Fibroblast of the aortic adventitia (primary cell): ENCODE measurements at places on chromosomes 7 and 10.

GRCh38 chr7:80772347-80772993 lies 134.0 kb downstream of the CD36 start:
- no peak for DNase-seq

DNA sequence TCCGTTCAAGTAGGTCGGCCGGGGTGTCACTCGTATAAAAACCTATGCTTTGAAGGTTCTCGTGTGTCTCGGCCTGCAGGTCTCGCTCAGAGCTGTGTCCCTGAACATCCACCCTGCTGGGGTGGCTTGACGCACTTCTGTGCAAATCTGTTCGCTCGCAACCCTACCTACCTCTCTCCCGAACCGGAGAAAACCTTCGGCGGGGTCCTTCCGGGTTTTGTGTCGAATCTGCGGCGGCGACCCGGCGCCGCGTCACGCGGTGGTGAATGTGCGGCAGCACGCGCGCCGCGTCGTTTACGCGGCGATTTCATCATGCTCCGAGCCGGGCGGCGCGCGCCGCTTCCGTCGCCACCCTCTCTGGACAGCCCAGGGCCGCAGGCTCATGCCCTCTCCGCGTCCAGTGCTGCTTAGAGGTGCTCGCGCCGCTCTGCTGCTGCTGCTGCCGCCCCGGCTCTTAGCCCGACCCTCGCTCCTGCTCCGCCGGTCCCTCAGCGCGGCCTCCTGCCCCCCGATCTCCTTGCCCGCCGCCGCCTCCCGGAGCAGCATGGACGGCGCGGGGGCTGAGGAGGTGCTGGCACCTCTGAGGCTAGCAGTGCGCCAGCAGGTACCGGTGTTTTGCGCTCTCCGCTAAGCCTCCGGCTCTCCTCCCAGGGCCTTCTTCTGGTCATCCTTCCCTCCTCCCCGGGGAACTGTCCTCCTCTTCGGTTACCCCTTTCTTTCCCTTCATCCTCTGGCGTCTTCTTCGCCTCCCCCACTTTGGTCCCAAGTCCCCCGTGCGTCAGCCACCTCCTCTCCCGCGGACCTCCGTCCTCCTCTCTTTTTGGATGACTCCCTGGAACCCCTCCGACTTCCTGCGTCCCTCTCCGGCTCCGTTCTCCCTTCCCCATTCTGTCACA lies at the start of gene GARS1:
Gene GARS1, plus strand, starts transcription at position 339 of the 896 bp plus-strand sequence. Its CDS starts 44 bp downstream, at position 383.
- peak; percentile 90 for DNase-seq

DNA sequence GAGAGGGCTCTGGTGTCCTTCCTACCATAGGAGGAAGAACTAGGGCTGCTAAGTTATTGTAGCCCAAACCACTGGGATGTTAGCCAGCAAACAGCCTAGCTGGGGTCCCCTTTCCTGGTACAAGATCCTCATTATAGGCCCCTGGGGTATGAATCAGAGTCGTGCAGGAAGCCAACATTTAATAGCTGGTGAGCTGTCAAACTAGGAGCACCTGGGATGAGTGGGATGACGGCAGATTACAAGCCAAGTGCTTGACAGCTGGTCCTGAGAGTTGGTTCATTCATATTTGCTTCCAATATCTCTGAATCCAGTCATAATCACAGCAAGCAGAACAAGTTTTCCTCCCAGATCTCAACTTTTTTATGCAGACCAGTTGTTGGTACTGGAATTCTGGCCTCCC lies 25.1 kb upstream of the DNAJB12 start:
- no peak for DNase-seq

DNA sequence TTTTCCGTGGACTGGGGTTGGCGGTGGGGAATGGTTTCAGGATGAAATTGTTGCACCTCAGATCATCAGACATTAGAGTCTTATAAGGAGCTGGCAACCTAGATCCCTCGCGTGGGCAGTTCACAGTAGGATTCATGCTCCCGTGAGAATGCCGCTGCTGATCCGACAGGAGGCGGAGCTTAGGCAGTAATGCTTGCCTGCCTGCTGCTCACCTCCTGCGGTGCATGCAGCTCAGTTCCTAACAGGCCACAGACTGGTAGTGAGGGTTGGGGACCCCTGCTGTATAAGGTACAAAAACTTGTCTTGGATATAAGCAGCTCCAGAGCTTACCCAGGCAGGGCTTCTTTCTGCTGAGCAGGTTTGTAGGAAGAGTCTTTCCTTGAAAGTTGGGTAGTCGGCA lies 53.9 kb downstream of the SHH start:
- no peak for DNase-seq

- peak; percentile 55 for DNase-seq
Observed at GRCh38 chr10:68471586-68472408, at the start of gene DNA2. Gene DNA2, minus strand, starts transcription at chr10:68471973. Its CDS starts 109 bp downstream, at chr10:68471864.

DNA sequence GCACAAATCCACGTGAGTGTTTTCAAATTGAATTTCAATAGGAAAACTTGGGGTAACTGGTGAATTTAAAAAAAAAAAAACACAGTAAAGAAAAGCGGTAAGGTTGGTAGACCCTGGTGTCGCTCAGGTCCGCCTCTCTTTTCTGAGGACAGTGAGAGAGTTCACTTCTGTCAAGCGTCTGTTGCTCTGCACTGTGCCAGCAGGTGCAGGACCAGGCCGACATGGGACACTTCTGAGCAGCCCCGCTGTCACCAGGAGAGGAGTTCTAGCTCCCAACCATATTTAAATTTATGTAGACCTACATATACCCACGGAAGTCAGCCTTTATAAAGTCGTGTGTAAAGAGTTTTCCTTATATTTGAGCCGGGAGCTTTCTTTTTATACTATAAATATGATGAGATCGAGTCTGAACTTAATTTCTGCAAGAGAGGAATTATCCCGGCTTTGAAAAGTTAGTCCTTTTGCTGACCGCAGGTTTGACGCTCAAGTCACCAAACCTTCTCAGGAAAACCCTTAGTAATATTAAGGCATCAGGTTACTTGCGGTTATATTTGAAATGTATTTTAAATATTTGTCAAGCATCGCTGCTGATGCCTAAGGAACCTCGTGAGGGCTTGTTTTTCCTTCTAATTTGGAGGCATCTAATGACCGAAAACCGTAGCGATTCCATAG lies 531 bp downstream of the IKZF1 start:
- no peak for DNase-seq

- DNase-seq, result peak; percentile 36
Observed at GRCh38 chr10:114879541-114880158, 58.1 kb downstream of the FHIP2A start.

- DNase-seq, result no peak
Observed at GRCh38 chr7:137834552-137834951, 12.2 kb downstream of the DGKI start.

DNA sequence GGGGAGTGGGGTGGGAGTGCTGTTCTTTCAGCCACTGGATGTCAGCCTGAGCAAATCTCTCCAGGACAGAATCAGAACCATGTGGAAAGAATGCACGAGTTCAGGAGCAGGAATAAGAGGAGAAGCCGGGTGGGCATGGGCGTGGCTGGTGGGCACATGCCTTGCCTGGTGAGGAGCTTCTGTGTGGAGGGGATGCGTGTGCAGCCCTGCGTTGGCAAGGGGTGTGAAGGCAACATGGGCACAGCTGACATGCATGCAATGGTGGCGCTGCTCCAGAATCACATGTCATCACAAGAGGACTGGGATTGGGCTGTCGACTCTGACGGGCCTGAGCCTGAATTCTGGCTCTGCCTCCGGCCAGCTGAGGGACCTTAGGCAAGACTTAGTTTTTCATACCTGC lies 162.1 kb downstream of the ADAM12 start:
- DNase-seq, result no peak

- DNase-seq, result peak; percentile 45
Observed at GRCh38 chr7:125355899-125356298, 426.3 kb upstream of the POT1 start.

DNA sequence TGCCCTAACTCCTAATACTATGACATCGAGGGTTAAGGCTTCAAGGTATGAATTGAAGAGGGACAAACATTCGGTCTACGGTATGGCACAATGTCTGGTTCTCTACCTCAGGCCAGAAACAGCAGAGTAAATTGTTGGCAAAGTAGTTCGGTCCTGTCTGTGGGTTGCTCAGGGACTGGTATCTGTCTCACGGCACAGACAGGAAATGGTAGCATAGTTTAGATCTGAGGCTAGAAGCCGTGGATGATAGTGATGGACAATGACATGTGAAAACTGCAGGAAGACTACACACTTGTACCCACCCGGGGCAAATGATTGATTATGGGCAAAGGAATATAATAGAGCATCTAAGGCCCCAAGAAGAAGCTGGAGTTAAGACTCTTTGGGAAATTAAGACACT lies 106.2 kb downstream of the TWIST1 start:
- DNase-seq, result no peak

GRCh38 chr7:101905203-101905865 lies 87.9 kb downstream of the CUX1 start:
- DNase-seq, result no peak

GRCh38 chr10:69316313-69317059 lies 38.2 kb downstream of the HK1 start:
- peak; percentile 57 for DNase-seq

DNA sequence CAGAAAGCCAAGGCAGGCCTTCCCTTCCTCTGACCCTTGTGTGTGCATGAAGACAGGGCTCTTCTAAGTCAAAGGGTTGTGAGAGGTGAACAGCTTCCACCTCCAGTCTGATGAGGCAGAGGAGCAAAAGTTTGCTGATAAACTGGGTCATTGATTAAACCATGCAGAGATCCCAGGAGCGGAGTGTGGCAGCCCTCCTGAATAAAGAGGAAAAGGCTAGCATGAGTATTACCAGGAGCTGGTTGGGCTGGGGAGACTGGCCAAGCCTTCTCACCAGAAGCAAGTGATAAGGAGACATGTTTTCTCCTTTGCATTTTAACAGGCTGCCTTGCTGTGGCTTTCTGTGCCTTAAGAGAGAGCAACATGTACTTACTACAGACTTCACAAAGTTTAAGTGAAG lies 10.2 kb downstream of the LMOD2 start:
- DNase-seq, result peak; percentile 21

- DNase-seq, result peak; percentile 70
Observed at GRCh38 chr10:116287906-116288501, 15.0 kb upstream of the GFRA1 start.

- no peak for DNase-seq
Observed at GRCh38 chr10:55233505-55233904, 432.5 kb upstream of the PCDH15 start.

- DNase-seq, result no peak
Observed at GRCh38 chr10:5443429-5443828, 31.1 kb downstream of the NET1 start.

DNA sequence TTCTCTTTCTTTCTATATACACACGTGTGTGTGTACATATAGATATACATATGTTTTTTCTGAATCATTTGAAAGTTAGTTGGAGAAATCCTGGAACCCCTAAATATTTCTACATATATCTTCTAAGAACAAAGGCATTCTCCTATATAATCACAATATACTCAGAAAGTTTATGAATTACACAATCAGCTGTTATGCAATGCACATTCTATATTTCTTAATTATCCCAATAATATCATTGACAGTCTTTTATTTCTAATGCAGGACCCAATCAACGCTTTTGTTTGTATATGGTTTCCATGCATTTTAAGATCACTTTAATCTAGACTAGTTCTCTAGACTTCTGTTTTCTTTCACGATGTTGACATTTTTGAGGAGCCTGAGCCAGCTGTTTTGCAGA lies 27.7 kb upstream of the ZNF746 start:
- no peak for DNase-seq

- DNase-seq, result peak; percentile 95
Observed at GRCh38 chr10:101939008-101939648, 95.5 kb upstream of the KCNIP2 start.

DNA sequence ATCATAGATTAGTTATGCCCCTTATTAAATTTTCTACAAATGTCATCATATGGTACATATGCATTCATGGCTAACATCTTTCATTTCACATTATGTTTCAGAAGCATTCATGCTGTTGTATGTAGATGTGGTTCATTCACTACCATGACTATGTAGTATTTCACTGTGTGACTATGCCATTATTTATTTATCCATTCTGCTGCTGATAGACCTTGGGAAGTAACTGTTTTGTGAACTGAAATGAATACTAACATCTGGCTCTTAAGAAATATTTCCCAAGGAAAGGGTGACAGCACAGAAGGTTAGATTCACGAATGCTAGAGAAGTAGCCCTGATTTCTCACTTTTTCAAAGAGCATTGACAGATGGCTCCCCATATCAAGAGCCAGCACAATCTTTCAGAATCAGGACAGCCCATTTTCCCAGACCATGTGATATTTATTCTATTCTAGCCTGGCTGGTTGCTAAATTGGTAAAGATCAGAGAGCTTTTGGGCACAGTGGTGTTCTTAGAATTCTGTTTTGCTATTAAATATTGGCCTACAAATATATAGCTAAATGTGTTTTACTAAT lies 157.4 kb downstream of the DYNC1I1 start:
- DNase-seq, result no peak

DNA sequence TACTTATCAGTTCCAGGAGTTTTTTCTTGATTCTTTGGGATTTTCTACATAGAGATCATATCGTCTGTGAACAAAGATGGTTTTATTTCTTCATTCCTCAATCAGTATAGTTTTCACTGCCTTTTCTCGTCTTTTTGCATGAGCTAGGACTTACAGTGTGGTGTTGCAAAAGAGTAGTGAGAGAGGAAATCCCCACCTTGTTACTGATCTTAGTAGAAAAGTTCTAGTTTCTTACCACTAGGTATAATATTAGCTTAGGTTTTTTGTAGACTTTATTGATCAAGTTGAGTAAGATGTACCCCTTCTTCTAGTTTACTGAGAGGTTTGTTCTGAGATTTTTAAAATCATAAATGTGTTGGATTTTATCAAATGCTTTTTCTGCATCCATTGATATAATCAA lies 123.3 kb downstream of the TMEM26 start:
- DNase-seq, result no peak

GRCh38 chr7:144717720-144718119 lies 118.1 kb downstream of the TPK1 start:
- no peak for DNase-seq

- DNase-seq, result peak; percentile 58
Observed at GRCh38 chr10:3784510-3785250, at the start of gene KLF6. Gene KLF6, minus strand, starts transcription at chr10:3785209. Its CDS starts 195 bp downstream, at chr10:3785014.

DNA sequence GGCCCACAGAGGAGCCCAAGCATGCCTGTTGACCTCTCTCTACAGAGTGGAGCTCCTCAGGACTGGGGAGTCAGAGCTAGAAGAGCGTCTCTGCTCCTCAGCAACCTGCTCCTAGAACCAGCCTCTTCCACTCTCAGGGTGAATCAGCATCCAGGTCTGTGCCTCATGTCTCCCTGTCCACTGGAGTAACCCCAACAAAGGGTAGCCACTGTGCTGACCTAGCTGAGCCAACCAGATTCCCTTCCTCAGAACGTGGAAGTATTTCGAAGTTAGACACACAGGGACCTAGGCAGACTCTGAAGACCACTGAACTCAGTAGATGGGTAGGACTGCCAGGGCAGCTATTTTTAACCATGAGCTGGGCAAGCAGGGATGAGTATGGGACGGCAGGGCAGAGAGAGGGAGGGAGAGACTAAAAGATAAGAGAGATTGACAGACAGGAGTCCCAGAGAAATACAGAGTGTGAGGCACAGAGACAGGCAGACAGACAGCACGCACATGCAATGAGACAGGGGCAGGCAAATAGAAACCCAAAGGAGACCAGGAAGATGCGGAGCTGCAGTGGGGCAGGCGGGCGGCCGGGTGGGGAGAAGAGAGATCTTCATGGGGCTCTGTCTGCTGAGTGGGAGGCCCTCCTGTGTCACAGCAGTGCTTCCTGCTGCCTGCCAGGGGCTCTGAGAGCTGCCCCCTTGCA lies 56.7 kb downstream of the OSBPL3 start:
- no peak for DNase-seq
